ENCODE measurements at places on chromosomes 1 and 21.

DNA sequence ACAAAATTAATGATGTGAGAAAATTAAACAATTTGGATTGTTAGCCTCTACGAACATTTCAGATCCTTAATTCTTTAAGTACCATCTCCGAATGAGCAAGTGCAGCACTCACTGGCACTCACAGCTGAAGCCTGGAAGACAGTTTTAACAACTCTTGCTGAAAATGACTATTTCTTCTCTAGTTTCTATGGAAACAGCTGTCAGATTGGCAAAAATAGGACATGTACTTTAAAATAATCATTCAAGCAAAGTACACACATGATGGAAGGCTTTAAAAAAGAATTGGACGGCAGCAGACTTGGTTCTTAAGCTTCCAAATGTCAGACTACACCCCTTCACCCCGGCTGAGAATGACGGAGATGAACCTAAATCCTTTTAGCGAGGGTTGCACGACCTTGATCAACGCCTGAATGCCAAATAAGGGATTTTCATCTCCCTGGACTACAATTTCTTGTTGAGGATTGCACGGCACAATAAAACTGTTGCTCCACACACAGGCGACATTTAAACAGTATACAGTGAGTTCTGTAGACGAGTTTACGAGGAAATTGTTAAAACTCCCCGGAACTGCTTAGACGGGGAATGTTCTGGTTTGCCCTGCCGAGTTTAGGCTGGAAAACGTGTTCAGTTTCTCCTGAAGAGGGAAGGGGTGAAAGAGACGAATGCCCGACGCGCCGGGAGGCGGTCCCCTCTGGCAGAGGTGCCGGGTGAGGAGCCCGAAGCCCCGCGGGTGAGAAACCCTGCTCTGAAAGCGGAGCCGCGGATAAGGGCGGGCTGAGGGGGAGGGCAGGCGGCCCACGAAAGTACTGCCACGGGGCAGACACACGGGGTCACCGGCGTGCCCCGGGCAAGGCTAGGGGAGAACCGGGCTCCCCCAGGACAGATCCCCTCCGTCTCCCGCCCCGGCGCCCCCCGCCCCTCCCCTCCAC lies 671 bp downstream of the OMA1 start:
- DNase-seq: peak; percentile 82

DNA sequence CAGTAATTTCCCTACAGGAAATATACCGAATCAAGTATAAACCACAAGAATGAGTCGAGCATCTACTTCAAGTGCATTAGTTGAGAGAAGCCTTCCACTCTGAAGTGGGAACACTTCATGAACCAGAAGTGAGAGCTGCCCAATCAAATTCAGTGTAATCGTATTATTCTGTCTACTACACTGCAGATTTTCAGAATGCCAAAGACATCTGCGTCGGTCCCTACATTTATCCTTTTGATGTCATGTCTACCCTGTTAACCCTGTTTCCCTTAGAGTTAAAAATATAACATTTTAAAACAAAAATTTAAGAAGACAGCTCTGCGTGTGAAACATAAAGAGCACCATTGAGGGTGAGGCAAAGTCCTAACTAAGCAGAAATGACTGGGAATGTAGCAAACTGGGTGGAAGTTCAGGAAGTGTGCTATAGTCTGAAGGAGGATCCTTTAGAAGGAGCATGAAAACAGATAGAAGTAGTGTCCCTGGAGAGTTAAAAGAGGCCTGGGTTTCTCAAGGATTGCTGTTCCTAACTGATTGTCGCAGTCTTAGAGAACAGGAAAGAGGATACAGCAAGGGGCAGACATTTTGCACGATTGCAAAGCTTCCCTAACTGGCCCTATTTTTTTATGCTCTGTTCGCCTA lies 291.2 kb downstream of the PTPRC start:
- DNase-seq: peak; percentile 21

GRCh38 chr21:36045993-36046392 lies 14.3 kb downstream of the SETD4 start:
- DNase-seq: no peak

DNA sequence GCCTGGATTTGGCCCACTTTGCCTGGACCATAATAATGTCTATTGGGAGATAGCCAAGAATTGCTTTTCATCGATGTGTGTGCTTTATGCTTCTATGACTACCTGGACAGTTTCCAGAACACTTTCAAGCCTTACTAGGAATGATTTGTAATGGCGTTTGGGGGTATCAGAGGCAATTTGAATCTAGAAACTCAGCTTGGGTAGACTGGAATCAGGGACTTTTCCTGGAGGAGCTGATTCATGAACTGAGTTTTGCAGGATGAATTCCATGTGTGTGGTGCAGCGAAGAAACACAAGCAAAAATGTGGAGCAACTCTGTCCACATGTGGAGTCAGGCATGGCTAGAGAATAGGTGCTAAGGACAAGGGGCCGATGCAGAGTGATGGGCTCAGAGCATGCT lies 11.9 kb upstream of the TMEM61 start:
- no peak for DNase-seq

GRCh38 chr1:66752000-66752592 lies at the start of gene DYNLT5:
Gene DYNLT5 (plus strand): TSS chr1:66752459. CDS start chr1:66754659, 2,200 bp downstream.
- no peak for DNase-seq

GRCh38 chr1:41664861-41665640 lies 180.6 kb upstream of the EDN2 start:
- no peak for DNase-seq

DNA sequence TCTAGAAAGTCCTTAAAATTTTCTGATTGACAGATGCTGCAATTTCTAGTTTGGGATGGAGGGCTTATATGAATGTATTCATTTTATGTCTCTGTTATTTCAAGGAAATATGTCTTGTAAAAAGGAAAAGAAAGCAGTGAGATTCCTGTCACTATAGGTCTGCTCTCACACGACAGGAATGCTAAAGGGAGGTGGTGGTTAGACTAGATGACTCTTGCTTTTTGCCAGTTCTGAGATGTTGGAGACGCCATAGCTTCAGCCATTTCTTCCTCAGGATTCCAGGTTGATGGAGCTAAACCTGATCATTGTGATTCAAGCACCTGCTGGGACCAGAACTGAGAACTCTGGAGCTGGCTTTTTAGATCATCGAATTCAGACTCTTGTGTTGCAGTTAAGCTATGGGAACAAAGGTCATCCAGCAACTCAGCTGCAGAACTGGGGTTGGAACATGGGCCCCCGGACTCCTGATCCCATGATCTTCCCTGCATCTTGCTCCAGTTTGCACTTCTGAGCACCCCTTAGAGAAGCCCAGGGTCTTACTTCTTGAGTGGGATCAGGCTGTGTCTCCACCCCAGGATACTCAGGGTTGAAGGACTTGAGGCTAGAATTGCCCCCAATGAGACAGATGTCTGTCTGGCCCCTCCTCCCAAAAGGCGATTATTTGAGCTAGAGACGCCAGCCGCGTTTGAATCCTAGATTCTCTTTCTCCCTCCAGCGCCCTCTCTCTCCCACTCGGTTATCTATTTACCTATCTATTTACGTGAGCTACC lies 46.7 kb upstream of the FOXO6 start:
- no peak for DNase-seq

GRCh38 chr1:20080441-20081352 lies 10.7 kb downstream of the PLA2G5 start:
- DNase-seq: no peak

- DNase-seq: no peak
Measured at GRCh38 chr21:36241717-36242116, 78.3 kb upstream of the MORC3 start.

DNA sequence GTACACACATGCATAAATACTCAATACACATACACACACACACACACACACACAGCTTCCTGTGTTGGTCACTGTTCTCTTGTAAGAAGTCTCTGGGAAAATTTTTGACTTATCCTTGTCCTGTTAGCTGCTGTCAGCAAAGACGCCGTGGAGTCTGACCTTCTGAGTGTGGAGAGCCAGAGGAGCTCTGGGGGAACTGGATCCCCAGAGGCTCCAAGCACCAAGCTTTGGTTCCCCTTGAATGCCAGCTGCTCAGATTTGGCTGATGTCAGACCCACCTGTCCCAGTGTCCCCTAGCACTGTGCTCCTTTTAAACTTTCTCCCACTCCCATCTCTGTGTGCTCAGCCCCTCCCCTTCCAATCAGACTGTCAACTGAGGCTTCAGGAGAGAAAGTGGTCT lies 319.1 kb downstream of the CAMTA1 start:
- DNase-seq: no peak

DNA sequence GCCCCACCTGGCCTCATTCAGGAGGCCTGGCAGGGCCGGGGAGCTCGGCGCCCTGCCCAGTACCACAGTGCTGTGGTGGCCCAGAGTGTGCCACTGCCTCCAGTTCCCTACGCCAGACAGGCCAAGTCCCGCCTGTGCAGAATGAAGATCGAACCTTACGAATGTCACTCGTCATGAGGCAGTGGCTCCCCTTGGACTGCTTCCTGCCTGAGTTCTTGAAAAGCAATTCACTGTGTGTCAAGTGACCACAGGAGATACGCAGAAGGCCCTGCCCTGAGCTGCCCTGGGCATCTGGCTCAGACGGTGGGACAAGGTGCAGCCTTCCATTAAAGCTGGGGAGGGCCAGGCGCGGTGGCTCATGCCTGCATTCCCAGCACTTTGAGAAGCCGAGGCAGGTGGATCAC lies 49.6 kb upstream of the LRP8 start:
- no peak for DNase-seq

All from central memory CD4-positive, alpha-beta T cell (primary cell).